ENCODE measurements at places on chromosomes 2 and 18. TPM values are rescaled to one million over a fixed set of nuclear protein-coding genes. Genes with fewer than 3 reads are reported as not detected.
A peak's percentile ranks its signal among the peaks of the same experiment; 100 is the strongest.

DNA sequence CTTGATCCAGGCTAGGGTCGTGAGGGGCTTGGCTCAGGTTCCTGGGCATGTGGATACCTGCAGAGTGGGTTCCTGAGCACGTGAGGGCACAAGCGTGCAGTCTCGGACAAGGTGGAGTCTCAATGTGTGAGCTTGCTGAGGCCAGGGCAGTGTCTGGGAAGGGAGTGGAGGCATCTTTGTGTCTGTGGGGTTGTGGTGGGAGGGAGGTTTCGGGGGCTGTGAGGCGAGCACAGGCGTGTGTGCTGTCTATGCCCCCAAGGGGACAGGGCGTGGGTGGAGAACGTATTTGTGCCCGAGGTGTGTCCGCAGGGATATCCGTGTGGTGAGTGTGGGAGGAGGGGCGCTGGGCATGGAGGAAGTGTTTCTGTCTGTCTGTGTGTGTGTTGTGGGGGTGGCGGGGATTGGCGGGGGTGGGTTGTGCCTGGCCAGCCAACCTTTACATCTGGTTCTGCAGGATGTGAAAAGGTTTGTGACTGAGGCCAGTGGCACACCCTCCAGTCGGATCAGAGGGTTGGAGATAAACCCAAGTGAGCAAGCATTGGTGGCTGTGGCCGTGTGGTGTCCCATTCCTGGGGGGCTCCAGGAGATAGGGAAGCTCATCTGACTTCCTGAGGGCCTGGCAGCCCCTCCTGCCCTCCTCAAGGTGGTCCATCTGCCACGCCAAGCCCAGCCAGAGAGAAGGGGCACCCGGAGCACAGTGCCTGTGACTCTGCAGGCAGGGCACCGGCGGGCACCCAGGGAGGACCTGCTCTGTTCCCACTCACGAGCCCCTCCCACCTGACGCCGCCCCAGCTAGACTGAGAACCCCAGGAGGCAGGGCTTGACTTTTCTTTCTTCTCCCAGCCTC, 57.1 kb downstream of the ZFP36L2 start:
- DNase-seq: no peak

POU3F3 gene
- total RNA-seq: not detected

- no peak for DNase-seq
These were observed 116.9 kb downstream of the RND3 start for GRCh38 chr2:150370561-150370960.

GRCh38 chr2:9263428-9263827, 56.8 kb downstream of the ASAP2 start:
- DNase-seq: peak; percentile 52

ARHGAP28 gene
- total RNA-seq: 1.4 TPM

GRCh38 chr18:44507729-44508325, 172.9 kb upstream of the SETBP1 start:
- DNase-seq: peak; percentile 40

LGALSL gene
- total RNA-seq: 5.8 TPM

DNA sequence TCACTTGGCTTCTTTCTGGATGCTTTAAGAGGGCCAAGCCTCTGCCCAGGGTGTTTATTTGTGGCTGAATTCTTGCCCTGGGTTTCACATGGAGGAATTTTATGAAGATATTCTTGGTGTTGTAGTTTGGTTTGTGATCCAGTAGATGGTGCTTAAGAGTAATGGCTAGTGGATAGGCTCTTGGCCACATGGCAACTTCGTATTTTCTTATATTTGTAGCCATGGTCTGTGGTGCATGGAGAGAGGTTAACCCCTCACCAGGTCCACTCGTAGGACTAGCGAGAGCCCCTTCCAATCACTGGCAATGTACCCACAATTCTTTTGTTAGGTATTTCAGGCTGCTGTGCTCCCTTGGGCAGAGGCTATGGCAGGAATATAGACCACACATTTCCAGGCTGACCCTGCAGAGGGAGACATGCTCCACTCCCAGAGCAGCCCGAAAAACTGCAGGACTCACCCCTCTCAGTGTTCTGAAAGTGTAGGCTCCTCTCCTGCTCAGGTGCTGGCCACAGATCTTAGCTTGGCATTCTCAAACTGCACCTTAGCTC, 582.1 kb upstream of the SETBP1 start:
- DNase-seq: no peak

DNA sequence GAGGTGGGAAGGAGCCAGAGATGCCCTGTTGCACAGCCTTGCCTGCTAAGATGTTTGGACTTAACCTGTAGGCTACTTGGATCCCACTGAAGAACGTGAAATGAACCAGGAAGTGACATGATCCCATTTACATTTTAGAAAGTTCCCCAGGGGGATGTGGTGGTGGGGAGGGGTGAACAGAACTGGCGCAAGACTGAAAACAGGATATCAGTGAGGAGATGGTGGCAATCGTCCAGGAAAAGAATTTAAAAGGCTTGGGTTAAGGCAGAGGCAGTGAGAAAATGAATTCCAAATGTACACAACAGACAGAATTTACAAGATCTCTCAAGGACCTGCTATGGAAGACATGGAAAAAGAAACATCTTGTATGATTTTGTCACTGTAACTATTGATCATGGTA, 42.3 kb downstream of the SULT1C2 start:
- DNase-seq: no peak

- no peak for DNase-seq
These were observed 168.1 kb upstream of the NCK2 start for GRCh38 chr2:105576440-105577241.

DNA sequence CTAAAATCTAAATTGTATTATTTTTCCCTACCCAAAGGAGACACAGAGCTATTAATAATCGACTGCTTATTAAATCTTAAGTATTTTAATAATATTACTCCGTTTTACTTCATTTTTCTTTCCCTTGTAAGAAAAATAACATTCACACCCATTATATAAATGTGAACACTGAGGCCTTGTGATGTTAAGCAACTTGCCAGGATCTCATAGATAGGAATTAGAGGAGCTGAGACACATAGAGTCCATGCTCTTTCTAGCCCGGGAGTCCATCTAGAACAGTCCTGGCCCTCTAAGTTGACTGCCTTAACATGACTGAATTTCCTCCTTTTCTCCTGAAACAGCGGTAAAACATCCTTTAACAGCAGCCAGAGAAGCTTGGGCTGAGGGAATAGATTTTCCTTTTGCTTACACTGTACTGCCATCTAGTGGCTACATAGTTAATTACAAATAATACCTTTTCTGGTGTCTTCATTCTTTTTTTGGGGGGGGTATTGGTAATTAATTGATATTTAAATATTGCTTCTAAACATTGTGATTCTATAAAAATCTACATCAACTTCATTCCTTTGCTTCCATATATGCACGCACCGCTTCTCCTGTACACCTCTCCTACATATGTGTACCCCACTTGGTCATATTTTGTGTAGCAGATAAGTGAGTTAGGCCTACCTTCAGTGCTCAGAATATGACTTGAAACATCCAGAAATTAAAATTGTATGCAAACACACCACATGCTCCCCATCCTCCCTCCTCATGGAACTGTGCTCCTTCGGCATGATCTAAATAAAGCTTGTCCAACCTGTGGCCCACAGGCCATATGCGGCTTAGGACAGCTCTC, 125.8 kb upstream of the HNMT start:
- no peak for DNase-seq

- DNase-seq: no peak
These were observed 17.3 kb downstream of the PTPN18 start for GRCh38 chr2:130372833-130373807.

ATP9B gene
- 14.0 TPM for total RNA-seq

DNA sequence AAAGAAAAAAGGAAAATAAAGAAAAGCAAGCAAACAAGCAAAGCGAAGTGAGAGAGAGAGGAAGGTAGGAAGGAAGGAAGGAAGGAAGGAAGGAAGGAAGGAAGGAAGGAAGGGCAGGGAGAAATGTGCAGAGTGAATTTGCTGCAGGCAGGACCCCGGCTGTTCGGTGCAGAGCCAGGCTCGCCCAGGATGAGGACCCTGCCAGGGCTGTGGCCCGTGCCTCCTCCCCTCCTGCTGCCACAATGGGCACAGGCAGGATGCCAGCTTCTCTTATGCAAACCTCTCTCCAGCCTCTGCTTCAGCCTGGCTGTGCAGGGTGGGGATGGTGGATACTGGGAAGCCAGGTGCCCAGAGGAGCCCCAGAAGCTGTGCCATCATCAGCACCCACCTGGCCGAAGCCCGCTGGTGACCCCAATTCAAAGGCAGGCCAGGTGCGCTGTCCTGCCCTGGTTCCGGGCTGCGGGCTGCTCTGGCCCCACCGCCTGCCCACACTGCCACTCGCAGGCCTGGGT, 3.2 kb downstream of the GPR17 start:
- DNase-seq: peak; percentile 65

- DNase-seq: peak; percentile 1
These were observed 144.3 kb downstream of the INHBB start for GRCh38 chr2:120490091-120490798.

DNA sequence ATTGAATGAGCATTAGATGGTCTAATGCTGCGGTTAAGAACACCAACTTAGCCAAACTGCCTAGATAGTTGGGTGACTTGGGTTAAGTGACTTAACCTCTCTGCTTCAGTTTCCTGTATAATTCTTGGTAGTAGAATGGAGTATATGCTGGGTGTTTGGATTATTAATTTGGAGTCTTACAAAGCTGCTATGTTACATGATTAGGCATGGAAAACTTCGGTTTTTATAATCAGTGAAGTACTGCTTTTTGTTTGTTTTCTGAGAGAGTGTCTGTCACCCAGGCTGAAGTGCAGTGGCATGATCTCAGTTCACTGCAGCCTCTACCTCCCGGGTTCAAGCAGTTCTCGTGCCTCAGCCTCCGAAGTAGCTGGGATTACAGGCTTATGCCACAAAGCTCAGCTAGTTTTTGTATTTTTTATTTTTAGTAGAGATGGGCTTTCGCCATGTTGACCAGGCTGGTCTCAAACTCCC, 4.5 kb downstream of the RPL37A start:
- DNase-seq: no peak

DNA sequence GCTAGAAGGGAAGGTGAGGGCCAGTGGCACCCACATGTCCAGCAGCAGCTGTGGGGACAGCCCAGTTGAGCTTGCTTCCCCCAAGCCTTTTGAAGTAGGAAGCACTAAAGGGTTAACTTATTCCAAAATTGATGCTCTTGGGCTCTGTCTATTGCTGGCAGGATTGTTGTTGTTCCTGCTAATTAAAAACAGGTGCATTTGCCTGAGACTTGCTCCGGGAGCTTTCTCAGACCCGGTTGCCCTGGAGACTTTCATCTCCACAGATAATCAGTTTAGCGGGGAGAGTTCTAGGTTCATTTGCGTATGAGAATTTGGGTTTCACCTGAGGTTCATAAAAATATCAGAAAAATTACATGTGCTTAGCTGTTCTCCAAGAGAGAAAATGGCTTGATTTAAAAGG, 277.3 kb downstream of the LRATD1 start:
- DNase-seq: no peak

AMER3 gene
- not detected for total RNA-seq

GRCh38 chr2:62114564-62114963, 81.4 kb upstream of the B3GNT2 start:
- peak; percentile 34 for DNase-seq

Data from left ventricle myocardium superior (tissue), 1 donor.